ENCODE measurements at places on chromosomes 12 and 14.

- no peak for DNase-seq
These were observed 71.7 kb downstream of the CCDC92 start for GRCh38 chr12:123900871-123901376.

GRCh38 chr14:97055355-97055754 is 258.2 kb downstream of the VRK1 start:
- no peak for DNase-seq

- DNase-seq, result peak; percentile 87
These were observed 109.9 kb downstream of the TTC8 start for GRCh38 chr14:88934351-88934806.

DNA sequence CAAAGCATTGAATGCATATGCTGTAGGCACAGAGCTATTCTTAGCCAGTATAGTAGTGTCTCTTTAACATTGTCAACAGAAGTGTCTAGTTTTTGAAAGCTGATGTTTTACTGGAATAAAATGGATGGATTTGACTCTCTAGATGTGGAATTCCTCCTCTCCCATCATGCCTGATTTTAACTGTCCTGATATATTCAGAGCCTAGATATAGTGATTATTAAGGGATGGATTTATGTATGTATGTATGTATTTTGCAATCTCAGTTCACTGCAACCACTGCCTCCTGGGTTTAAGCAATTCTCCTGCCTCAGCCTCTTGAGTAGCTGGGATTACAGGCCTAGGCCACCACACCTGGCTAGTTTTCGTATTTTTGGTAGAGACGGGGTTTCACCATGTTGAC is 144.8 kb upstream of the NAV3 start:
- no peak for DNase-seq

- DNase-seq, result peak; percentile 48
These were observed 29.0 kb upstream of the ELK3 start for GRCh38 chr12:96164951-96165811.

DNA sequence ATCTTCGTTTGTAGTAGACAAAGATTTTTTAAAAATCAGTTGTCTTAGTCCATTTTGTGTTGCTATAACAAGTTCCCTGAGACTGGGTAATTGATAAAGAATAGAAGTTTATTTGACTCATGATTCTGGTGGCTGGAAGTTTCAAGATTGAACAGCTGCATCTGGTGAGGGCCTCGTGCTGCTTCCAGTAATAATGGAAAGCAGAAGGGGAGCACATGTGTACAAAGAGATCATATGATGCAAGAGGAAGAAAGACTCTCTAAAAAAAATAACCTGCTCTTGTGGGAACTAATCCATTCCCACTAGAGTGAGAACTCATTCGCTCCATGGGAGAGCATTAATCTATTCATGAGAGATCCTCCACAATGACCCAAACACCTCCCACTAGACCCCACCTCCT is 24.8 kb downstream of the MUCL1 start:
- DNase-seq, result peak; percentile 2

DNA sequence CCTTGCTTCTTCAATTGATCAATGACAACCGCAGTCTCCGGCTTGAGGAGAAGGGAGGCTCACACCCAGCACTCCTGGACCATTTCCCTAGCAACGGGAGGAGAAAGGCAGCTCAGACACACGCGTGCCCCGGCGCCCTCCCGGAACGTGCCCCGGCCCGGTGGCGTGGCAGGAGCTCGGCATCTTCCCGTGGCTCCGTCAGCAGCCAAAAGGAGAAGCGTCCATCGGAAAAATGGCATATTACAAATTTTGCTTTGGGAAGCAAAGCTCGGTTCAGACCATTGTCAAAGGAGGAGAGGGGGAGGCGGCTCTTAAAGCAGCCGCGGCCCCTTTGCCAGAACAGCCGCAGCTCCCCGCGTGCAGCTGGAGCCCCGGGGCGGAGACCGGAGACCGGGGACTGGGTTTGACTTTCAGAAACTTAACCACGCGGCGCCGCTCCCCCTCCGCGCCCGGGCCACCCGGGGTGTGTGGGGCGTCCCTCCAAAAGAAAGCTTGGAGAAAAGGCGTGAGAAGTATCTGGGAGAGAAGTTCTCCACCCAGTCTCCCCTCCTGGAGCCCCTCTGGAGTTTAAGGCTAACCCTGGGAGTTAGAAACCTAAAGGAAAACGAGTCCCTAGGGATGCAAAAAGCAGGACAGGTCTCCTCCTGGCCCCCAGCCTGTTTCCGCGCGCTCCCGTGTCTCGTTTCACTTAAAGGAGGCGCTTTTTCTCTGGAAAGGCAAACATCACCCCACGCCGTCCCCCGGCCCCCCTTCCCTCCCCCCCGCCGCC is 545 bp downstream of the PPFIA2 start:
- peak; percentile 83 for DNase-seq

DNA sequence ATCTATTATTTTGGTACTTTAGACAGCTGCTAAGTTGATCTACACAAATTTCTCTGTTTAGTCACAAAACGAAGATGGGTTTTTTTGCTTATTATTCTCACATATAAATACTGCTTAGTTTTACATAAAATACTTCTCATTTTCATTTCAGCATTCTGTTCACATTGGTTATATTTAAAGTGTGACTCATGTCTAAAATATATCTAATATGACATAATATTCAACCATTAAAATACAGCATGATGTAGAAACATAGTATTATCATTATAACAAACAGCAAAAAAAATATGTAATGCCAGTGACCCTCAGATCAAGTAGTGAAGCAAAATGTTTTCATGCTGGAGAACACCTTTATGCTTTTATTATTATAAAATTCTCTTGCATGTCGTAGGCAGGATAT is 63.7 kb downstream of the SH2B3 start:
- no peak for DNase-seq

- DNase-seq, result no peak
These were observed 124.5 kb downstream of the BTG1 start for GRCh38 chr12:92020983-92021665.

- no peak for DNase-seq
These were observed 162.1 kb downstream of the ESRRB start for GRCh38 chr14:76537906-76538647.

- no peak for DNase-seq
These were observed 12.0 kb downstream of the LUM start for GRCh38 chr12:91099341-91099740.

- no peak for DNase-seq
These were observed 120.7 kb upstream of the PTPRB start for GRCh38 chr12:70757830-70758493.

GRCh38 chr12:99352269-99352668 is 295.3 kb upstream of the GARIN6 start:
- no peak for DNase-seq

DNA sequence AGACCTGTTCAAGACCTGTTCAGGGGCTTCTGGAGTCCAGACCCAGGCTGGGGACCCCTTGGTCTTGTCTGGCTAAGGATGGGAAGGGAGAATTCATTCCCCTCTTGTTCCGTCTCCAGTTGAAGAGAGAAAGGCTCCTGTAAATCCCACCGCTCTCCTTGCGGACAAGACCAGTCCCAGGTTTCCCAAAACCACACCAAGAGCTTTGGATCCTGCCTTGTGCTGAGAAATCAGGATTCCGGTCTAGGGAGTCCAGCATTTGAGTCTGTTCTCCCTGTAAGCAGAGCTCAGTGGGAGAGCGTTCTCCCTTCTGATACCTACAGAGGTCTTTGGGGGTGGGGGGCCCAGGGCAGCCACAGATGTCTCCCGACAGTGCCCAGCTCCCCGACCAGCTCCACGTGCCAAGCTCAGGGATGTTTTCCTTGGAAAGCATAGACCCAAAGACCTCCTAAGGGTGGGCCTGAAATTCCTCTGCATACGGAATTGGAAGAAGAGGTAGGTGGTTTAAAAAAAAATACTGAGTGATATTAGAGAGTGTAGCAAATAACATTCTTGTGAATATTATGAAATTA is 1.9 kb downstream of the HOXC13 start:
- no peak for DNase-seq

- no peak for DNase-seq
These were observed 6.9 kb downstream of the ANAPC5 start for GRCh38 chr12:121345151-121345815.

DNA sequence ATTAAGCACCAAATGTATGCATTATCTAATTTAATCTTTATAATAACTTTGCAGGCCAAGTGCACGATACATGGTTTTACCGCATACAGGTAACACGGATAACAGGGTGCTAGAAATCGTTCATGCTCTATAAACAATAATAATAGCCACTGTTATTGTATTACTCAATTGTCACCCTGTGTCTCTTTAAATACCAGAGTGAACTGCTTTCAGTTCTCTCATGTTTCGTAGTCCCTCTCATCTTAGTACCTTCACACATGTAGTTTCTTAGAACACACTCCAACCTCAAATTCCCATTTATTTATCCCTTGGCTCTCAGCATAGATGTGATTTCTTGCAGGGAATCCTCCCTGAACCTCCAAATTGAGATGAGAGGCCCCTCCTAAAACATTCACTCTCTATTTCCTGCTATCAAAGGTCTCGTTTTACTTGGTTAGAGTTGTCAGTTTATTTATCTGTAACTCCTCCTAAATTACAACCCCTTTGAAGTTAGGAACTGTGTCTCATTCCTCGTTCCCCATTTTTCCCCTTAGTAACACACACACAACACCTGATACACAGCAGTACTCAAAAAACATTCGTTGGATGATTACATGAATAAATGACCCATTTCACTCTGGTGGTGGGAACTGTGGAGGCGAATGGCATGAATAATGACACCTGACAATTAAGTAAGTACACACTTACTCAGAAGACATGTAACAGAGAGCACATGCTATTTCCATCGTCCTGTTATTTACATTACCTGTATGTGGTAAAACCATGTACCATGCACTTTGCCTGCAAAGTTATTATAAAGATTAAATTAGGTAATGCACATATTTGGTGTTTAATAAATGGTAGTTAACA is 134.6 kb downstream of the BTG1 start:
- no peak for DNase-seq

DNA sequence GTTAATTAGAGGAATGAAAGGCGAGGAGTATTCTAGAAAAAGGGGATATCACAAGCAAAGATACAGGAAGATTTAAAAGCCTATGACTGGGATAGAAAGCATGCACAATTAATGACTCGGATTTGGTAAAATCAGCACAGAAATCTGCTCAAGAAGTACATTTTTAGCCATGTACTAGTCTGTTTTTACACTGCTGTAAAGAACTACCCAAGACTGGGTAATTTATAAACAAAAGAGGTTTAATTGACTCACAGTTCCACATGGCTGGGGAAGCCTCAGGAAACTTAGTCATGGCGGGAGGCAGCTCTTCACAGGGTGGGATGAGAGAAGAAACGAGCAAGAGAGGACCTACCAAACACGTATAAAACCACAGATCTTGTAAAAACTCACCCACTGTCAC is 716.3 kb upstream of the MDGA2 start:
- DNase-seq, result no peak

DNA sequence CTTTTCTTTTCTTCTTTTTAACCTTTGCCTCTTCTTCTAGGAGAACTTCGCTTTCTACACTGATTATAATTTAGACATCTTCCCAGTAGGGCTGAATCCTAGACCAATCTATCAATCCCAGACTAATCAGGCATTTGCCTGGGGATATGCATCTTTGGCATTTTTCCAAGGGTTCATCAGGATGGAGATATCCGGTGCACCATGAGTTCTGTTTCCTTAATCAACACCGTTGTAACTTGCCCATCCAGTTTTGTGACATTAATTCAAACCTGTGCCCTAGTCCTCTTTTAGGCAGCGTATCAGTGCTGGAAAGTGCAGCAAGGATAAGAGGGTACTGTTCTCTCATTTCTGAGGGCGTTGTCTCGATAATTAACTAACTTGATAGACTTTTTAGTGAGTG is 617 bp upstream of the MGP start:
- peak; percentile 45 for DNase-seq

DNA sequence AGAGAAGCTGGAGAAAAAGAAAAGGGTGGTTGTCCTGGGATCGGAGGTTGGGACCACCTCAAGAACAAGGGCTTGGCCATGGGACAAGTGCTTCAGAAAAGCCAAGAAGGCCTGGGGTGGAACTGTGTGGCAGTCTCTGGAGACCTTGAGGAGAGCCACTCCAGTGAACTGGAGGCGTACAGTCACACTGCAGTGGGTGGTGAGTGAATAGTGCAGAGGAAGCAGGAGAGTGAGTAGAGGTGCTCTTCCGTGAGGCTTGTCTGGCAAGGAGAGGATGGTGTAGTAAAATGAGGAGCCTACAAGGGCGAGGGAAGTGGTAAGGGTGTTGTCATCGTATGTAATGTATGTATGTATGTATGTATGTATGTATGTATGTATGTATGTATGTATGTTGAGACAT is 20.9 kb downstream of the RASSF3 start:
- DNase-seq, result no peak

DNA sequence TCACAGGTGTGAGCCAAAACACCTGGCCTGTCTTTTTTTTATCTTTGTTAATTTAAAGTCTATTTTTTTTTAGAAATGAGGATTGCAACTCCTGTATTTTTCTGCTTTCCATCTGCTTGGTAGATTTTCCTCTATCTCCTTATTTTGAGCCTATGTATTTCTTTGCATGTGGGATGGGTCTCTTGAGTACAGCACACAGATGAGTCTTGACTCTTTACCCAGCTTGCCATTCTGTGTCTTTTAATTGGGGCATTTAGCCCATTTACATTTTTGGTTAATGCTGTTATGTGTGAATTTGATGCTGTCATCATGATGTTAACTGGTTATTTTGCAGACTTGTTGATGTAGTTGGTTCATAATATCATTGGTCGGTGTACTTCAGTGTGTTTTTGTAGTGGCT is 317.4 kb downstream of the IPO8 start:
- no peak for DNase-seq

- DNase-seq, result peak; percentile 47
These were observed 66.3 kb downstream of the ZNF664 start for GRCh38 chr12:124039276-124039675.

- DNase-seq, result no peak
These were observed 18.0 kb downstream of the GPRC5A start for GRCh38 chr12:12909228-12909994.

- no peak for DNase-seq
These were observed 614.9 kb downstream of the VRK1 start for GRCh38 chr14:97411938-97412612.

- no peak for DNase-seq
These were observed 144.5 kb upstream of the PLEKHG7 start for GRCh38 chr12:92558215-92558773.
